NB4 (cell line): ENCODE measurements at places on chromosomes 13 and 19.

DNA sequence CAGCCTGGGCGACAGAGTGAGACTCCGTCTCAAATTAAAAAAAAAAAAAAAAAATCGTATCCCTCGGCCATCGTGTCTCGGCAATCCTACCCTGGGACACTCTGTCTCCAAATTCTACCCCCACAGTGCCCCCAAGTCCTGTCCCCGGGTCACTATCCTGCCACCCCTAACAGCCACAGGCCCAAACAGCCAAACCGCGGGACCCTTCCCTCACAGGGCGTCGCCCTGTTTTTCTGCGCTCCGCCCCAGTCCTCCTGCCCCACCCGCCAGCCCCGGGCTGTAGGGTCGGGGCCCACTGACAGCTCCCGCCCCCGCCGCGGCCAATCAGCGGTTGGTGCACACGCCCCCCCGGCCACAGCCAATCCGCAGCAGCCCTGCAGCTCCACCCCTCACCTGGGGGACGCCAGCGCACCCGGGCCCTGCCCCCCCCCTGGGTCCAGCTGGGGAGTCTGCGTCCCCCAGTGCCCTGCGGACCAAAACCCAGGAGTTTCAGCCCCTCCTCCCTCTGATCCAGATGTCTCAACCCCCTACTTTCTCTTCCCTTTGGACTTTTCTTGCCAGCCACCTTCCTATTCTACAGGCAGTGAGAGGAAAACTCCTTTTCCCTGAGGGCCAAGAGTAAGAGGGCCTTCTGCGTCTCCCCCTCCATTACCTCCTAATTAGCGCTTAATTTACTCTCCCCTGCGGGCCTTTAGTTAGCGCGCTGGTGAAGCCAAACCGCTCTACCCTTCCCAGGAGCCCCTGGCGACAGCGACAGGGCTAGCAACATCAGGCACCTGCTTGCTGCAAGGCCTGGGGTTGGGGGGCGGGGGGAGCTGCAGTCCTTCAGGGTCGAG lies 1.5 kb upstream of the BCAT2 start:
- DNase-seq = peak; percentile 83

DNA sequence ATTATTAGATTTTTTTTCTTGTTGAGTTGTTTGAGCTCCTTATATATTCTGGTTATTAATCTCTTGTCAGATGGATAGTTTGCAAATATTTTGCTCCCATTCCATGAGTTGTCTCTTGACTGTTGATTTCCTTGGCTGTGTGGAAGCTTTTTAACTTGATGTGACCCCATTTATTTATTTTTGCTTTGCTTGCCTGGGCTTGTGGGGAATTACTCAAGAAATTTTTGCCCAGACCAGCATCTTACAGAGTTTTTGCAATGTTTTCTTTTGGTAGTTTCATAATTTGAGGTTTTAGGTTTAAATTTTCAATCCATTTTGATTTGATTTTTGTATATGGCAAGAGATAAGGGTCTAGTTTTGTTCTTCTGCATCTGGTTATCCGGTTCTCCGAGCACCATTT lies 124.7 kb downstream of the PCCA start:
- no peak for DNase-seq

GRCh38 chr13:73849292-73849691 lies 284.9 kb downstream of the KLF12 start:
- DNase-seq = peak; percentile 12

DNA sequence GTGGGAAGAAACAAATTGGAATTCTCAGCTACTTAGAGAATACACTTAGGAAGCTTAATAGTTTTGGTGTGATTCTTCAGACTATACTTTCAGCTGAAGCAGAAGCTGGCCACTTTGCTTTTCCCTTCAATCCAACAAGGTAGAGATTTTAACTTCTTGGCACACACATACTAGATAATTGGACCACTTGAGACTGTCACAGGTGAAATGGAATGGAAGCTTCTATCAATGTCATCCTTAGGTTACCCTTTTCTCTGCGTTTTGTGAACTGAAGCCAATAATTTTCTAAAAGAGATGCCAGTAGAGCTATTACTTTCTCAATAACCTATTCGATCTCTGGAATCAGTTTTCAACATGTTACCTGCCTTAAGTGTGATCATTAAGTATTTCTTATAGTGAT lies 405.3 kb downstream of the PCDH20 start:
- DNase-seq = no peak

DNA sequence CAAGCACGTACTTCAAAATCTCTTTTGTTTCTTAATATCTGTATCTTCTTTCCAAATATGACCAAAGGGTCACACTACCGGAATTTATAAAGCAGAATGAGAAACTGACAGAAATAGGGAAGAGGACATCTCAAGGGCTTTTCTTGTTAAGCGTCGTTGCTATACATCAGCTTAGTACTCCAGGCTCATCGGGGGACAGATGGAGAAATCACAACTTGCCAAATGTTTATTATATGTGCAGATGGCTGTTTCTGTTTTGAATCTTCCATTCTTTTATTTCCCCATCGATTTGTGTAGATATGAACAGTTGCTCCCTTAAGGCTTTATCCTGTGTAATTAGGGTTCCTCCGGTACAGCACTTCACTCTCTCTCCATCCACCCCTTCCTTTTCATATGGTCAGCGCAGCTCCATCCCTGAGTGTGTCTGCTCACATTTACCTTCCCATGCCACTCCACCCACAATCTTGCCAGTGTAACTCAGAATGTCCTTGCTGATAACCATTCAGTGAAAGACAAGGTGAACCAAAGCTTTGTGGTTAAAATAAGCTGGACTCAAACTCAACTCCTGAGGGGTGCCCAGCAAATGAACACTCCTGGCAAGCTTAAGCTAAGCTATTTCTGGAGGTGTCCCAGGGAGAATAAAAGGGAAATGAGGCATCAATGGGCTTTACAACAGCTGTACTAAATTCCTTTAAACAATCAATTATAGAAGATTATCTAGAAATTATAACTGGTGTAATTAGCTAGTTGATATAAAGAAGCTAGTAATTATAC lies 51.3 kb downstream of the TBC1D4 start:
- DNase-seq = no peak

DNA sequence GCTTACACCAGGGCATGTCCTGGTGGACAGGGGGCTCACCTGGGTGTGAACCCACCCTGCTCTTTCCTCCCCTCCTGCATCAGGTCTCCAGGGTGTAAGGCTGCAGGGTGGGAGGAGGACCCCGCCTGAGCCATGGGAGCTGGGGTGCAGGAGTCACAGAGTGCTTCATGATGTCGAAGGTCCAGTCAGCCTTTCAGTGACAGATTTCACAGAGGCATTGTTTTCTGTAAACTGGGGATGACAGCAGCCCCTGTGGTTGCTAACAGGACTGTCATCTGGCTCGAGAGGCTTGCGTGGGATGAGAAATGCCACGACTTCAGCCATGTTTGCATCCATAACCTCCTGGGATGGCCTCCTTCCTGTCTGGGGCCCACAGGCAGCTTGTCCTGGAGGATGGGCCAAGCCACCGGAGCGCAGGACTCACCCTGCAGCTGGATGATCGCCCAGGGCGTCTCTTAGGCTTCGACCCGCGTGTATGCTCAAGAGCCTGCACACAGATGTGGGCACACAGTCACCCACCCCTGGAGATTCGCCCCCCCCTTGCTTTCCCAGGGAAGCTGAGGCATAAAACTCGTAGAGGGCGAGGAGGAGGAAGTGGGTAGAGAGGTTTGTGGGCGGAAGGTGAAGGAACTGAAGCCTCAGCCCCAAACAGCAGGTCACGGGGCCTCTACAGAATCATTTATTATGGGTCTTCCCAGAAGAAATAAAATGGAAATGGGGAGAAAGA lies 4.9 kb downstream of the NANOS3 start:
- DNase-seq = peak; percentile 76

GRCh38 chr19:13597640-13598039 lies 91.4 kb upstream of the CACNA1A start:
- DNase-seq = peak; percentile 77

DNA sequence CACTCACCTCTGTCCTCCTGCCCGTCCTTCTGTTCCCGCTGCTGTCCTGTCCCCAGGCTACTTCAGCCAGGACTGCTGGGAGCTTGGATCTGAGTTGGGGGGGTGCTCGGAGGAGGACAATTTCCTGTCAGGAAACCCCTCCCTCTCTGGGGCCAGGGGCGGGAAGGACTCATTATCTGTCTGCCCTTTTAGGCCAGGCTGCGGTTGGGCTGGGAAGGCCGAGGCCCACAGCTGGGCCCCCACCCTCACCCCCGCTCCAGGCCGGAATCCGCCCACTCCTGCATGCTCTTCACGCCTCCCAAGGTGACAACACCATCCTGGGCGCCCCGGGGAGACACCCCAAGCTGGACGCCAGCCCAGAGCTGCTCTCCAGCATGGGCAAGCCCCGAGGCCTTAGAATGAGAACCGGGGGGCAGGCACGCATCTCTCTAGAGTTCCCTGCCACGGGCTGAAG lies at the start of gene EXOC3L2:
EXOC3L2 (minus strand) TSS at position 74 of the 454 bp plus-strand sequence. CDS start 6,362 bp downstream, outside the sequence.
- no peak for DNase-seq

GRCh38 chr13:50400035-50400726 lies 384.9 kb downstream of the KCNRG start:
- no peak for DNase-seq

DNA sequence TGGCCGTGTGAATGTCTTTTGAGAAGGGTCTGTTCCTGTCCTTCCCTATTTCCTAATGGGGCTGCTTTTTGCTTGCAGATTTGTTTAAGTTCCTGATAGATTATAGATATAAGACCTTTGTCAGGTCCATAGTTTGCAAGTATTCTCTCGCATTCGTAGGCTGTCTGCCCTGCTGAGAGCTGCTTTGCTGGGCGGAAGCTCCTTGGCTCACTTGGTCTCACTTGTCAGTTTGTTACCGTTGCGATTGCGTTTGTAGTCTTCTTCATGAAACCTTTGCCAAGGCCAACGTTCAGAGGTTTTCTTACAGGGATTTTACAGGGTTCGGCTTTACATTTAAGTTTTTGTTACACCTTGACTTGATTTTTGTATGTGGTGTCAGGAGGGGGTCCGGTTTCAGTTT lies 44.0 kb upstream of the TFDP1 start:
- no peak for DNase-seq

DNA sequence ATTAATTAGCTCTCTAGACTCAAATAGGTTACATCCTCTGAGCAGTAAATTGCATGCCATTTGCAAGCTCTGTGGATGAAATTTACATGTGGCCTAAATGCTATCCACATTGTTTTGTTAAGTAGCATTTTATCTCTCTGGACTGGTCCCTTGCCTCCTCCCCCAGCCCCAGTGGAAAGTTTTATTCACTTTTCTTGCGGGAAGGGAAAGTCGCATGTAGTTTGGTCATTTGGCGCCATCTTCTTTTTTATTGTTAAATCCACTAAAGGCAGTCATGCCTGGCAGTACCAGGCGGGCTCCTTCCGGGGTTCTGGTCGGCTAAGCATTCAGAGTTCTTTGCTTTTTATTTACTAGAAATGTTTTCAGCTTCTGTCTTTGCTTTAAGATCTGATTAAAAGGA lies 188.7 kb downstream of the TM9SF2 start:
- DNase-seq = no peak

- DNase-seq = no peak
These were observed 540.7 kb downstream of the GPC6 start for GRCh38 chr13:93767180-93767916.

GRCh38 chr19:2503521-2504109 lies 27.7 kb downstream of the GADD45B start:
- peak; percentile 63 for DNase-seq

- DNase-seq = no peak
These were observed 27.7 kb downstream of the CRTC1 start for GRCh38 chr19:18710996-18711751.

DNA sequence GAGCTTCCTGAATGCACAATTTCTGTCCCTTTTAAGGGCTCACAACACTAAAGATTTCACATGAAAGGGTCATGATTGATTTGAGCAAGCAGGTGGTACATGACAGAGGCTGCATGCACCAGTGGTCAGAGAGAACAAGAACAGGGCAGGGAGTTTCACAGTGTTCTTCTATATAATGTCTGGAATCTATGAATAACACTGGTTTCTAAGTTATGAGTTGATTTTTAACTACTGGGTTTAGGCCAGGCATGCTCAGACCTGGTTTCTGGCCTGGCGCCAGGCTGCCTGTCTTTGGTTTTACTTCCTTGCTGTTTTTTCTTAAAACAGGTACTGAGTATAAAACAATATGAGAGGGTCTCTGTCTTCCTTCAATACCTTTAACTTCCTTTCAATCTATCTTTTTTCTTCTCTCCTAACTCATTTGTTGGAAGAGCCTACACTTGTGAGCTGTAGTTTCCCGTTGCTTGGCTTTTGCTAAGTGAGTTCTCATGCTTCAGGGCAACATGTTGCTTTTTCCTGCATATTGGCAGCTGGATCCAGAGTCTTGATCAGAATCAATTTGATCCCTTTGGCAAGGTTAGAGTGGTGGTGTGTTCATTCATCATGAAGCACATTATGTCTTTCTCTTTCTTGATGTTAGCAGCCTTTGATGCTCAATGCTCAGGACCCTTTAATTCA lies 38.5 kb upstream of the FGF14 start:
- no peak for DNase-seq

DNA sequence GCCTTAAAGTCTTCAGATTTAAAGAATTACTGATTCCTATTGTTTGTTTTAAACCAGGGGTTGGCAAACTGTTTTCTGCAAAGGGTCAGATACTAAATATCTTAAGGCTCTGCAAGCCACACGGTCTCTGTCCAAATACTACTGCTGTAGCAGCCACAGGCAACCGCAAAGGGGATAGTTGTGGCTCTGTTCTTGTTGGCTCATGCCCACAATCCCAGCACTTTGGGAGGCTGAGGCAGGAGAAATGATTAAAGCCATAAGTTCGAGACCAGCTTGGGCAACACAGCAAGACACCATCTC lies 22.4 kb downstream of the RANBP3 start:
- DNase-seq = no peak

GRCh38 chr13:78145276-78145675 lies 226.6 kb upstream of the EDNRB start:
- no peak for DNase-seq

DNA sequence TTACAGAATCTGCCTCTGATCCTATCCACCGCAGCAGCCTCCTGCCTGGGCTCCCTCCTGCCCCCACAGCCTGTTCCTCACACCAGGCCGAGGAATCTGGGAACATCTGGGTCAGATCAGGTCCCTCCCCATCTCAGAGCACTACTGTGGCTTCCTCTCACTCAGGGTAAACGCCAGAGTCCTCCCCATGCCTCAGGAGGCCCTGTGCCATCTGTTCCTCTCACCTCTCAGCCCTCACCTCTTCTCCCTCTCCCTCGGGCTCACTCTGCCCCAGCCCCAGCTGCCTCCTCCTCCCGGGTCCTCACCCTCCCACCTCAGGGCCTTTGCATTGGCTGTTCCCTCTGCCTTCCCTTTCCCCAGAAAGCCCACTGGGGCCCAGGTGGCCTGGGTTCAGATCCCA lies 18.2 kb downstream of the FCGBP start:
- DNase-seq = no peak

DNA sequence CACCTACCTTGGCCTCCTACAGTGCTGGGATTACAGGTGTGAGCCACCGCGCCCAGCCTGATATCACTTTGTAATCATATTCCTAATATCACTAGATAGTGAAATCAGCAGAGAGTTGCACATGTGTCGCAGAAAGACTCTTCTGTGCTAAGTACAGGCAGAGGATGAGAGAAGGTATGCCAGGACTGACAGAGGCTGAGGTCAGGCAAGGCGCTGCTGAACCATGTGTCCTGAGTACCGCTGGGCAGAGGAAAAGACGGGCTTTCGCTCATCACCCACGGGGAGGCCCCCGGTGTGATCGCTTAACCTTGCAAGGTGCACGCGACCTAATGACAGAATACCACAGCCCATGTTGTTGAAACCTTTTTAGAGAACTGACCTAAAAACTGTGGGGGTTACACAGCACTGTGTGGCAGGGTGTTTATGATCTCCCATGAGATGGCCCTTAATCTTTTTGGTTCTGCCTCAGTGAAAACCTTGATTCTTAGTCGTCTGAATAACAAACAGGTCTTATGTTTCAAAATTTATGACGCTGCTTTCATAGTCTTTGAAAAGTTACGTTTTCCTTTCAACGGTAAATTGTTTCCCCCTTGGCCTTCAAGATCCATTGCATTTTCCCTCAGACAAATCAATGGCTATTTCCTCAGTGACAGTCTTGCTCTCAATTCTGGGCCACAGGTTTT lies 12.2 kb downstream of the GJA3 start:
- DNase-seq = no peak
